ENCODE measurements at places on chromosomes 5 and 9. TPM values are rescaled to one million over a fixed set of nuclear protein-coding genes. Genes with fewer than 3 reads are reported as not detected.

Gene BAAT
- 0.26 TPM for total RNA-seq

Gene NUTM2G
- total RNA-seq, result not detected

Gene MEIKIN
- not detected for total RNA-seq

Gene ARL14EPL
- not detected for total RNA-seq

Gene OLFML2A
- 0.27 TPM for total RNA-seq

Gene PDE8B
- total RNA-seq, result not detected

Gene IL7R
- total RNA-seq, result 1.3 TPM

Gene OXCT1
- total RNA-seq, result 68.4 TPM

Gene IGIP
- total RNA-seq, result 3.1 TPM

GRCh38 chr9:121210536-121210935 lies 8.9 kb upstream of the RAB14 start:
- H3K27ac ChIP-seq, result no peak overlapping the region
- peaks cover 18% of the 10 kb centered on the region for H3K4me1 ChIP-seq
- no peak overlapping the region for H3K4me3 ChIP-seq
- H3K27me3 ChIP-seq, result no peaks in the 10 kb centered on the region

DNA sequence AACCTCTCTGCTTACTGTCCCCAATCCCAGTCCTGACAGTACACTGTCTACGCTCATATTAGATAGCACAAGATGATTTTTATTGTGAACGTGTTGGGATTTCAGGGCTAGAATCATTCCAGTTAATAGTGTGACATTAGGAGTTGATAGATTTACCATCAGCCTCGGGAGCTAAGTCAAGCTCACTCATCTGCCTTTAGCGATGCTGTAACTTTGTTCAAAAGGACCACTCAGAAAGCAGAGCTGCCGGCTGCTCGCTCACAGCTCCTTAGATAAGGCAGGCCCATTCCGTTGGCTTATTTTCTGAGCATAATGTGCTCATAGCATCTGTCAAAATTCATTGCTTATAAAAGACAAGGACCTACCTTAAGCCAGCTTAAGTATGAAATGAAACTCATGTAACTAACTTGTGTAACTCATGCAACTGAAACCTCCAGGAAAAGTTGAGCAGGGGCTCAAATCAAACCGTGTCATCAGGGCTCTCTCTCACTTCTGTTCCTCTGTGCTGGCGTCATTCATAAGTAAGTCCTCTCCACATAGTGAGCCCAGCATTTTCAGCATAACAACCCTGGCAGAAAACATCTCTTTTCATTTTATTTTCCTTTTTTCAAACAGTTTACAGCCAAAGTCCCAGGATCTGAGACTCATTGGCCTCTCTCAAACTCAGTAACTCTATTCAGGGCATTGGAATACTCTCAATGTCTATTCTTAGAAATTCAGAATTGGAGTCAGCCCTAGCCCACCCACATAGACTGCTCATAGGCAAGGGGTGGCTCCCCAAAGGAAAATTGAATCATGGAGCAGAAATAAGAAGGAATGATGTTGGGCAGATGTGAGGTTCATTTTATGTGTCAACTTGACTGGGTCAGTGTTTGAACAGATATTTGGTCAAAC lies 208.8 kb downstream of the MAN2A1 start:
- H3K4me1 ChIP-seq, result no peaks in the 10 kb centered on the region
- H3K27me3 ChIP-seq, result no peaks in the 10 kb centered on the region
- H3K27ac ChIP-seq, result no peak overlapping the region
- no peak for DNase-seq
- no peak overlapping the region for H3K4me3 ChIP-seq
- H3K36me3 ChIP-seq, result no peaks in the 10 kb centered on the region

DNA sequence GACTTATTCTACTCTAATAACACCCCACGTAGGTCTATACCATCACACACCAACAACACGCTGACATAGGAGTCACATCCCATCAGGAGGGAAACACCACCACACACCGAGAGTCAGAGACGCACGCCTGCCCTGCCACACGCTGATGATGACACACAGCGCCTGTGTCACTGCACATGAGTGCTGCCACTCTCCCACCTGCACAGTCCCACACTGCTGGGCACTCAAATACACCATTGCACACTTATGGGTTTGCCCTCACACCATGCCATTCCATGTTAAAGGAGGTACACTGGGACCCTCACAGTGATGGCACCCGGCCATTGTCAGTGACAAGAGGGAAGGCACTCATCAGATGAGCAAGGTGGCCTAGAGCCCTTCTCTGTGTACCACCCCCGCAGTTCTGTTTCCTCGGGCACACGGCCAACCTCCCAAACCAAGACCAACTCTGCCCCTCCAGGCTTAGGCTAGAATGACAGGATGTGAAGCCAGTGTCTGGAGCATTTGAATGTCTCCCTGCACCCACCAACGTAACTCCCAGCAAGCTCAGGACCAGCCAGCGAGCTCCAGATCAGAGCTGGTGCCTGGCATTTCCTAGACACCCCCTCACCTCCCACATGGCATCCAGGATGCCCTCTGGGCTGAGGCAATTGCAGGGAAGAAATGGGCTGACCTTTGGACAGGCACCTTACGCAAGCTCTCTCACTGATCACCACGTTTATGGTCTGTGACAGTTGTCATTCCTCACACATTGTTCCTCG lies 3.6 kb upstream of the CPLX2 start:
- no peak overlapping the region for H3K27ac ChIP-seq
- no peaks in the 10 kb centered on the region for H3K4me1 ChIP-seq
- no peak overlapping the region for H3K4me3 ChIP-seq
- DNase-seq, result no peak
- 0 out of 2 replicates have a peak, but pooled peaks cover 2% of the 10 kb centered on the region for H3K27me3 ChIP-seq
- H3K36me3 ChIP-seq, result no peaks in the 10 kb centered on the region

- no peaks in the 10 kb centered on the region for H3K27me3 ChIP-seq
- H3K27ac ChIP-seq, result no peak overlapping the region
- DNase-seq, result no peak
- H3K4me1 ChIP-seq, result no peaks in the 10 kb centered on the region
- H3K36me3 ChIP-seq, result no peaks in the 10 kb centered on the region
Observed at GRCh38 chr9:114475412-114476135, 29.7 kb downstream of the WHRN start.

GRCh38 chr5:56207537-56207936 lies 25.6 kb downstream of the ANKRD55 start:
- DNase-seq, result no peak
- no peaks in the 10 kb centered on the region for H3K27me3 ChIP-seq
- H3K36me3 ChIP-seq, result no peaks in the 10 kb centered on the region

GRCh38 chr5:174531782-174532191 lies 192.6 kb upstream of the MSX2 start:
- no peaks in the 10 kb centered on the region for H3K4me1 ChIP-seq
- DNase-seq, result no peak
- no peak overlapping the region for H3K27ac ChIP-seq
- H3K36me3 ChIP-seq, result no peaks in the 10 kb centered on the region
- H3K4me3 ChIP-seq, result no peak overlapping the region
- H3K27me3 ChIP-seq, result no peaks in the 10 kb centered on the region

GRCh38 chr5:124371111-124371706 lies 375.2 kb downstream of the ZNF608 start:
- no peak for DNase-seq
- no peak overlapping the region for H3K4me3 ChIP-seq
- no peak overlapping the region for H3K27ac ChIP-seq
- no peaks in the 10 kb centered on the region for H3K27me3 ChIP-seq
- no peaks in the 10 kb centered on the region for H3K36me3 ChIP-seq
- no peaks in the 10 kb centered on the region for H3K4me1 ChIP-seq

- no peak overlapping the region for H3K27ac ChIP-seq
- no peaks in the 10 kb centered on the region for H3K36me3 ChIP-seq
- H3K4me1 ChIP-seq, result no peaks in the 10 kb centered on the region
- no peaks in the 10 kb centered on the region for H3K27me3 ChIP-seq
- no peak for DNase-seq
Observed at GRCh38 chr5:59738024-59738423, 155.5 kb downstream of the PDE4D start.

- no peaks in the 10 kb centered on the region for H3K27me3 ChIP-seq
- no peak overlapping the region for H3K4me3 ChIP-seq
- H3K4me1 ChIP-seq, result no peaks in the 10 kb centered on the region
- no peak overlapping the region for H3K27ac ChIP-seq
- H3K36me3 ChIP-seq, result peaks cover 10% of the 10 kb centered on the region
Observed at GRCh38 chr5:146510559-146511125, 5.3 kb downstream of the GPR151 start.

DNA sequence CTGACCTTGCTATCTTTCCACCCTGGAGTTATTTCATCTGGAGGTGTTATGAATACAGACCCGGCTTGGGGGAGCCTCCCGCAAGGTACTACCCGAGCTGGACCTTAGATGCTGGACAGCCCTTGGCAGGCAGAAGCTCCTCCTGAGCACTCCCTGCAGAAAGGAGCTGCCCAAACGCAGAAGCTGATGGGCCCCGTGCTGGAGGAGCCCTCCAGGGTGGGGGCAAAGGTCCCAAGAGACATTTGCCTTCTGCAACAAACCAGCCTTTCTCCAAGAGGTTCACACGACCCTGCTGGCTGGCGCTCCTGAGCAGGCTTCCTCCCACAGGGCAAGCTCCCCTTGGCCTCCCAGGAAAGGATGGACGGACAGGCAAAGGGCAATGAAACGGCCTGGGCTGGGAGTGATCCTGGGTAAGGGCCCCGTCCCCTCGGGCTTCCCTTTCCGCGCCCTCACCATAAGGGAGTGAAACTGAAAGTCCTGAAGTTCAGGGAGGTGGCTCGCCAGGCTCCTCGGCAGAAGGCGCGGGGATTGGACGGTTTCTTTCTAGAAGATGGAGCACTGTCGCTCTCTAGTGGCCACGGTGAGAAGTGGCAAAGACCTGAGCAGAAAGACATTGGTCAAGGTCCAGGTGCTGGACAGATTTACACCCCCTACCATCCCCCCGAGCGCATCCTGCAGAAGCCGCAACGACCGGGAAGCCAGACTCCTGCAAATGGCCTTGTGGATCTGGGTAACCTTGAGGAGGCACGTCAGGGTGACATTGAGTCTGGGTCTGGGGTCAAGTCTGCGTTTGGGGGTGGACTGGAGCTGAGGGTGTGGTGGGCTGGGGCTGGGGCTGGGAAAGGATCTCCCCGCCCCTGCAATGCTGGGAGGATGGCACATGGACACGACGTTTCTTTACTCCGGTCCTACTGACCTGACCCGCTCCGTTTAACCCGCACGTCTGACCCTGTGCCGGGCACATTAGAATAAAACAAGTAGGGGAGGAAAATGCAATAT lies 56.4 kb downstream of the NEURL1B start:
- peak; percentile 33 for DNase-seq
- peaks cover 7% of the 10 kb centered on the region for H3K4me1 ChIP-seq
- no peaks in the 10 kb centered on the region for H3K36me3 ChIP-seq
- 0 out of 2 replicates have a peak overlapping the region, but pooled peaks have one; percentile 16 for H3K27ac ChIP-seq

GRCh38 chr5:10306114-10306513 lies 1.6 kb downstream of the CMBL start:
- H3K27me3 ChIP-seq, result no peaks in the 10 kb centered on the region
- H3K4me1 ChIP-seq, result peaks cover 3% of the 10 kb centered on the region
- H3K36me3 ChIP-seq, result no peaks in the 10 kb centered on the region
- no peak for DNase-seq
- no peak overlapping the region for H3K4me3 ChIP-seq

GRCh38 chr9:68869022-68869421 lies 144.9 kb downstream of the PRKACG start:
- H3K27me3 ChIP-seq, result no peaks in the 10 kb centered on the region
- DNase-seq, result no peak
- H3K4me1 ChIP-seq, result no peaks in the 10 kb centered on the region
- H3K4me3 ChIP-seq, result no peak overlapping the region
- H3K36me3 ChIP-seq, result peaks cover 3% of the 10 kb centered on the region
- no peak overlapping the region for H3K27ac ChIP-seq

DNA sequence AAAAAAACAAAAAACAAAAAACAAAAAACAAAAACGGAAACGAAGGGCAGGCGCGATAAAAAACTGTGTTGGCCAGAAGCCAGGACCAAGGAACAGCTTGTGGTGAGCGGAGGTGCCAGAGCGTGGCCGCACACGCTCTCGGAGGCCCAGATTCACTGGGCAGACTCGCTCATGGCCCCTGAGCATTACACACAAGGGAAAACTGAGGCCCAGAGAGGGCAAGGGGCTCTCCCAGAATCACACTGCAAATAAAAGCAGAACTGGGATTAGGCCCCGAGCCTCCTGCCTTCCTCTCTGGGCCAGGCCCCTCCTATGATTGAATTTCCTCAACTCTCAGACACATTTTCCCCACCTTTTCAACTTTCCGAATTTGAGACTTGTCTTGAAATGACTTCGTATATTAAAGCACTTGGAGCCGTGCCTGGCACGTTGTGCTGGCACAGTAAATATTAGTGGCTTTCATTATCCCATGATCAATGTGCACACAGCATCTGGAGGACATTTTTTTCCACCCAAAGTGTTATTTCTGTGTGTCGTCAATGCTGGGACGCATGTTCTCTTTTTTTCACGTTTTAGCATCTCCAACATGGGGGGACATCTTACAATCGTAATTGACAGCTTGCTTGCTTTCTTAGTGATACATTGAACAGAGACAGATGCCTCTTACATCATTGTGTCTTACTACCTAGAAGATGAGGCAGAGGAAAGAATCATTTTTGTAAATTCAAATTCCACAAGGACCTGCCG lies 7.4 kb downstream of the FIBCD1 start:
- DNase-seq, result peak; percentile 64
- no peaks in the 10 kb centered on the region for H3K27me3 ChIP-seq
- no peaks in the 10 kb centered on the region for H3K36me3 ChIP-seq
- no peak overlapping the region for H3K27ac ChIP-seq
- no peak overlapping the region for H3K4me3 ChIP-seq

- no peaks in the 10 kb centered on the region for H3K36me3 ChIP-seq
- no peak for DNase-seq
- H3K27me3 ChIP-seq, result no peaks in the 10 kb centered on the region
- H3K4me3 ChIP-seq, result no peak overlapping the region
- H3K27ac ChIP-seq, result no peak overlapping the region
- no peaks in the 10 kb centered on the region for H3K4me1 ChIP-seq
Observed at GRCh38 chr9:1732670-1733069, 282.5 kb upstream of the SMARCA2 start.

DNA sequence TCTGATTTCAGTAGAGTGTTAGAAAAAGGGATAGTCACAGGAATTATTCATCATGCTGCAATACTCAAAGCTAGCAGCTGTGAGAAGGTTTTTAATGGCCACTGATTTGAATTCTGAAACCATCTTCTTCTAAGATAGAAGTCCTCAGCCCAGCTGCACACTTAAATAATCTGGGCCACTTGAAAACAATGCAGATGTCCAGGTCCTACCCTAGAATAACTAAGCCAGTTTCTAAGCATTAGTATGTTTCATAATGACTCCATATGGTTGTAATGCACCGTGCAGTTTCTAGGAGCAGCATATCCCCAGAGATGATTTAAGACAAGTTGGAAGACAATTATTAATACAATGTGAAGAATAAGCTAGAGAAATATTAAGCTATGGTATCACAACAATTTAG lies 159.9 kb upstream of the FBXL17 start:
- no peaks in the 10 kb centered on the region for H3K36me3 ChIP-seq
- H3K4me1 ChIP-seq, result no peaks in the 10 kb centered on the region
- no peaks in the 10 kb centered on the region for H3K27me3 ChIP-seq
- no peak overlapping the region for H3K27ac ChIP-seq
- no peak overlapping the region for H3K4me3 ChIP-seq

- H3K27ac ChIP-seq, result no peak overlapping the region
- DNase-seq, result no peak
- no peak overlapping the region for H3K4me3 ChIP-seq
- H3K36me3 ChIP-seq, result no peaks in the 10 kb centered on the region
Observed at GRCh38 chr9:128192601-128193371, 1.4 kb upstream of the CIZ1 start.

- H3K27ac ChIP-seq, result no peak overlapping the region
- no peak overlapping the region for H3K4me3 ChIP-seq
- H3K4me1 ChIP-seq, result no peaks in the 10 kb centered on the region
- H3K27me3 ChIP-seq, result no peaks in the 10 kb centered on the region
- no peak for DNase-seq
Observed at GRCh38 chr5:137632716-137633115, 103.2 kb downstream of the KLHL3 start.

- peaks cover 15% of the 10 kb centered on the region for H3K36me3 ChIP-seq
- no peak for DNase-seq
- H3K4me1 ChIP-seq, result no peaks in the 10 kb centered on the region
- H3K27me3 ChIP-seq, result no peaks in the 10 kb centered on the region
Observed at GRCh38 chr5:157328277-157328912, 62.5 kb downstream of the CYFIP2 start.

All from GM12878 (cell line).